Stimulated activated CD8-positive, alpha-beta memory T cell treated with anti-CD3 and anti-CD28 coated beads, Interleukin-2, amount 100 ng/mL, for 1 hour (primary cell): ENCODE measurements at places on chromosomes 7 and 10.
A peak's percentile ranks its signal among the peaks of the same experiment; 100 is the strongest.

DNA sequence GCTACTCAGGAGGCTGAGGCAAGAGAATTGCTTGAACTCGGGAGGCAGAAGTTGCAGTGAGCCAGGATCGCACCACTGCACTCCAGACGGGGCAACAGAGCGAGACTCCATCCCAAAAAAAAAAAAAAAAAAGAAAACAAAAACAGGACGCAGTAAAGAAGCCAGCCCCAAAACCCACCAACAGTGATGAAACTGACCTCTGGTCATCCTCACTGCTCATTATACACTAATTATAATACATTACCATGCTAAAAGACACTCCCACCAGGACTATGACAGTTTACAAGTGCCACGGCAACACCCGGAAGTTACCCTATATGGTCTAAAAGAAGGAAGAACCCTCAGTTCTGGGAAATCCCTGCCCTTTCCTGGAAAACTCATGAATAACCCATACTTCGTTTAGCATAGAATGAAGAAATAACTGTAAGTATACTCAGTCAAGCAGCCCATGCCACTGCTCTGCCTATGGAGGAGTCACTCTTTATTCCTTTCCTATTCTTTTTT lies 40.0 kb upstream of the EIF4H start:
- DNase-seq = no peak

DNA sequence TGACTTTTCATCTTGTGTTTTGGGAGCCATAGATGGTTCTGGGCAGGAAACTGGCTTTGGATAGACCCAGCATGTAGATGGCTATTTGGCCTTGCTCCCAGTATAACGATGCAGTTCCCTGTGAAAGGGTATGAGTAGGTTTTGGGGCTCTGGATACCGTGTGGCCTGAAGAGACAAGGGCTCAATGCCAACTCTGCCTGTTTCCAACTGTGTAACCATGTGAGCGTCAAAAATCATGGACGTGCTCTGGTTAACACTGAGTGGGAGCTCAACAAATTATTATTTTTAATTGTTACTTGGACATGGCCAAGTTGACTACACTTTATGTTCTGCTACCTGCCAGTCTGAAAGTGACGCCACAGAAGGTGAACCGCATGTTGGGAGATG lies 41.8 kb downstream of the EGFR start:
- no peak for DNase-seq

- no peak for DNase-seq
Measured at GRCh38 chr7:71718563-71718962, 586.6 kb downstream of the GALNT17 start.

GRCh38 chr10:6463366-6463765 lies 116.7 kb downstream of the PRKCQ start:
- DNase-seq = no peak

DNA sequence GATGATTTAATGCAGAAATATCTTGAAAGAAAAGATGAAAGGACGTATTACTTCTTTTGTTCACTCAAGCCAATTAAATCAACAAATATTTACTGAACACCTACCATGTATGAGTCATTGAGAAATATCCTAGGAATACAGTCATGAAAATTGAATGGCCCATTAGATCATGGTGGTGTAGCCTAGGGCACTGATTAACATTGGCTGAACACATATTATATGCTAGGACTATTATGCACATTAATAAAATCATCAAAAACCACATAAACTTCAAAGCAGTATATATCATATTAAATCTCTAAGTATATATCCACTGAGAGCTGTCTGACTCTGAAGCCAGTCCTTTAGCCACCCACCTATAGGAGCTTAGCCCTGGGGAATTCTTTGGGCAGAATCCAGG lies 41.8 kb downstream of the FAM204A start:
- DNase-seq = no peak

GRCh38 chr10:15585303-15585715 lies 134.4 kb downstream of the ITGA8 start:
- no peak for DNase-seq

- DNase-seq = no peak
Measured at GRCh38 chr10:107557916-107558315, 393.4 kb upstream of the SORCS1 start.

GRCh38 chr7:131723926-131724325 lies 167.5 kb upstream of the PODXL start:
- DNase-seq = no peak

DNA sequence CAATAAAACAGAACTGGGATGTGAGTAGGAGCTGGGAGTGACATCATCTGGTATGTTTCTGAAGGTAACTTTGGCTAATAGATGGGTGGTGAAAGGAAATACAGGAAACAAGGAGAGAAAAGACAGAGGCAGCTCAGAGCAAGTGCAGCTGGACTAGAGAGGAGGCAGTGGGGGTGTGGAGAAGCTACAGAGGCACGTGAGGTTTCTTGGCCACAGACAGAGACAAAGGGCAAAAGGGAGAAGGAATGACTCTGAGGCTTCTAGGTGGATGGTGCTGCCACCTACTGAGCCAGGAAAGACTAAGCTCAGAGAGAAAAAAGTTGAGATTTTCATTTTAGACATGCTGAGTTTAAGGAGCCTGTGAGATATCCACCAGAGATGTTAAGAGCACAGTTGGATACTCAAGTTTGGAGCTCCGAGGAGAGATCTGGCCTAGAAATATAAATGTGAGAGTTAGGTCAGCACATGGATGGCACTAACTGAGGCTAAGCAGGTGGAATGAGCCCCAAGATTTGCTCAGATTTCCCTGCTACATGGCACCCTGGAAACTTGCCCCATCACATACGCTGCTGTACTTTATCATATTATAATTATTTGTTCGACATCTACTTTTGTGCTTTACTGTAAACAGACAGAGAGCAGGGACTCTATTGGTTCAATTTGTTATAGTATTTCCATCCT lies 293.0 kb upstream of the IMMP2L start:
- no peak for DNase-seq

DNA sequence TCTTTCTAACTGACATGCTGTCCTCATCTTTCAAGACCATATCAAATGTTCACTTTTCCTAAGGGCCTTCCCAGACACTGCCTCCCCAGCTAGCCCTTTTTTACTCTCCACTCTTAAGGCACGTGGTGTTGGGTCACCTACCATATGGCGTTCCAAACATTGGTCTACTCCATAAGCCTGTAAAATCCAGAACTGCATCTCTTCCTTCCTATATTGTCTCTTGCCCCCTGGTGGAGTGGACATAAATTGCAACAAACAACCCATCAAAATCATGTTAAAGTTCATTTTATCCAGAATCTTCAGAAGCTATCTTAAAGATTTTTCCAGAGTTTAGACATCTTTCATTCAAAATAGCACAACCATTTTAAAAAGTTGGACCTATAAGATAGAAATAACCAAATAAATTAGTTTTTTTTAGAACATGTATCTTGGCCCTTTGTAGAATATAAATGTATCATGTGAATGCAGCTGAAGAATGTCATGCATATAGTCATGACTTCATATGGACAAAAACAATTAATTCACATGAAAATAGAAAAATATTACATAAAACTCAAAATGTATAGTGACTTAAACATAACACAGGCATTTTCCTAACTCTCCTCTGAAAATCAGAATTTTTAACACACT lies 180.6 kb upstream of the CHRM2 start:
- DNase-seq = no peak

DNA sequence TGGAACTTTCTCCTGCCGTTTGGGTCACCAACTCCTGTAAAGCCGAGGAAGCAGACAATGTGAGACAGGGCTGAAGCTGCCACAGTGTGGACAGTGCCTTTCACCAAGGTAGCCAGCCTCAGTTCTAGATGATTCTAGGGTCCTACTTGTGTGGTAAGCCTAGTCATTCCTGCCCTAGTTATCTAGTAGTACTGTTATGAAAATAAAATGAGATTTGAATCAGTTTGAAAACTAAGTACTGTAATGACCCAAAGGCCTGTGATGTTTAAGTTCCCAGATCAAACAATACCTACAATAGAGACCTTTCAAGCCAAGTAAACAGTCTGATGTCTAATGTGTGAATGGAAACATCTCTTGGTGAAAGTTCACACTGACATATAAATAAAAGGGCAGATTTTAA lies 37.1 kb downstream of the POLL start:
- no peak for DNase-seq

DNA sequence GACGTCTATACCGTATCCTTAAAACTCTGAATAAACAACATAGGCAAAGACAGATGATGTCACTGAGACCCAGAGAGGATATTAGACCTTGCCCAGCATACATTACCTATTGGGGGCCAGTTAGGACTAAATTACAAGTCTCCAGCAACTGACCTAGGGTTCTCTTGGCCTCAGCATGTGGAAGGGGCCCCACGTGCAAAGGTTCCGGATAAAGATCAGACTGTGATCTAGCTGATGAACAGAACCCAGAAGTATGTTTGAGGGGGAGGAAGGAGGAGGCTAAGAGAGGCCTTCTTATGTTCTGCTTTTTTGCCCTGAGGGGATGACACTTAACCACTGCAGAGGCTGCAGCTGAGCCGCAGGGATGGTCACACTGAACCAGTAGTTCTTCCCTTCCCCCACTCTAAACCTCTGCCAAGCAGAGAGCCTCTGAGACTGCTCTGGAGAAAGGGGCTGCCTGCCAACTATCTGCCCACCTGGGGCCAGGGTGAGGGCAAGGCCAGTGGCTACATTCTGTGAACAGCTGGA lies 24.0 kb upstream of the KMT2C start:
- no peak for DNase-seq

GRCh38 chr10:111030042-111030750 lies 46.6 kb upstream of the ADRA2A start:
- no peak for DNase-seq

- DNase-seq = no peak
Measured at GRCh38 chr7:67696878-67697277, 700.2 kb downstream of the TYW1 start.

DNA sequence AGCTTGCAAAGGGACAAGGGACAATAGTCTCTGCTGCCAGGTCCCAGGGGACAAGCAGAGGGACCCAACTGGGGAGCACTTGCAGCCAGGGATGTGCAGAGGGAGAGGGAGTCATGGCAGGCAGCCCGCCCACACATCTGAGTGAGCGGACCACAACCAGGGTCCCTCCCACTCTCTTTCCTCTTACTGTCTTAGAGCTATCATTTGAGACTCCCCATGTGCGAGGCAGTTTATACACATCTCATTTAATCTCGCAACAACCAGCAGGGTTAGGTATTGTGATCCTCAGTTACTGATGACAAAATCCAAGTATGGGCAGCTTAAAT lies 70.2 kb downstream of the BEND7 start:
- DNase-seq = no peak

DNA sequence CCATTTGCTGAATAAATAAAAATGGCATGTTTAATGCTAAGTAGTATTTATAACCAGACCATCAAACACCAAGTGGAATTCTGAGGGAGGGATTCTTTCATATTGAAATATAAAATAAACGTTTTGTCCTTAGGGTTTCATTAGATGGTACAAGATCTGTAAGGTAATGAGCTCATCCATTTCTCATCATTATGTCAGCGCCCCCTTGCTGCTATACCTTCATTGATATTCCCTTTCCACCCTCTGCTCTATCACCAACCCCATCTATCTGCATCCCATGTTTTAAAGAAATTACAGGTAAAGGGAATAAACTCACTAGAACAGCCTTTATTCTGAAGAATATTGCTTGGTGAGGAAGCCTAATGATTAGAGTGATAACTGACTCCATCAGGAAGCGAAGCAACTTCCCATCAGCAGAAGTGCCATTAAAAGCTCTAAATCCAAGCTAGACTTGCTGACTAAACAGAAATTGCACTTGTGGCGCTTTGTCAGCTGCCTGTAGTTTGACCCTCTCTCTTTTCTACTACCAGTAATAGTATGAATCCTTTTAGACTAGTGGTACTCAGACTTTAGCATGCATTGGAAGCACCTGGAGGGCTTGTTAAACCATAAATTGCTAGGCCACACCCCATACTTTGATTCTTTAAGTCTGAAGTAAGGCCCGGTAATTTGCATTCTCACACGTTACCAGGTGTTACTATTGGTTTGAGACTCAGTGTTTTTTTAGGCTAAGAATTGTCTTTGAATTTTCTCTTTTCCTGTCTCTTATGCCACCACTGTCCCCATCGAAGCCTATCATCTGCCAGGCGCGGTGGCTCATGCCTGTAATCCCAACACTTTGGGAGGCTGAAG lies 27.5 kb downstream of the ADD3 start:
- DNase-seq = no peak

DNA sequence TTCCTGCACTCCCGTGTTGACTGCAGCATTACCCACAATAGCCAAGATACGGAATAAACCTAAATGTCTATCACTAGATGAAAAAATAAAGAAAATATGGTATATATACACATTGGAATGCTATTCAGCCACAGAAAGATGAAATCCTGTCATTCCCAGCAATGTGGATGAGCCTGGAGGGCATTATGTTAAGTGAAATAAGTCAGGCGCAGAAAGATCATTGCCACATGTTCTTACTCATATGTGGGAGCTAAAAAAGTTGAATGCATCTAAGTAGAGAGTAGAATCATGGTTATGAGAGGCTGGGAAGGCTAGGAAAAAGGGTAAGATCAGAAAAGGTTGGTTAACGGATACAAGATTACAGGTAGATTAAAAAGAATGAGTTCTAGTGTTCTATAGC lies 219.1 kb upstream of the MKI67 start:
- no peak for DNase-seq

DNA sequence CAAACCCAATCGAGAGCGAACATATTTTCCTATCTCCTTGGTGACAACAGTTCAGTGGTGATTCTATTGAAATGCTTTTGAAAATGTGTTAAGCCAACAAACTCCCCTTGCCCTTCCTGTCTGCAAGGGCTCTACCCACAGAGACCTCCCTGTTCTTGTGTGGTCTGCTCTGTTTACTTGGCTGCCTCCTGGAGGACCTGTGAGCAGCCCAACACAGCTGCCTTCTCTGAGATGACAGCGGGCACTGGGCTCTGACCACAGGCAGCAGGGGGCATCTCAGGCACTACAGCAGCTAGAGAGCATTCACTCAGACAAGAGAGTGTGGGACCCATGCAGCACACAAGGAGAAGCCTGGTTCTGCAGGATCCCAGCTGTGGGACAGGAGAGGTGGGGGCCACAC lies 416.4 kb downstream of the TCERG1L start:
- no peak for DNase-seq

DNA sequence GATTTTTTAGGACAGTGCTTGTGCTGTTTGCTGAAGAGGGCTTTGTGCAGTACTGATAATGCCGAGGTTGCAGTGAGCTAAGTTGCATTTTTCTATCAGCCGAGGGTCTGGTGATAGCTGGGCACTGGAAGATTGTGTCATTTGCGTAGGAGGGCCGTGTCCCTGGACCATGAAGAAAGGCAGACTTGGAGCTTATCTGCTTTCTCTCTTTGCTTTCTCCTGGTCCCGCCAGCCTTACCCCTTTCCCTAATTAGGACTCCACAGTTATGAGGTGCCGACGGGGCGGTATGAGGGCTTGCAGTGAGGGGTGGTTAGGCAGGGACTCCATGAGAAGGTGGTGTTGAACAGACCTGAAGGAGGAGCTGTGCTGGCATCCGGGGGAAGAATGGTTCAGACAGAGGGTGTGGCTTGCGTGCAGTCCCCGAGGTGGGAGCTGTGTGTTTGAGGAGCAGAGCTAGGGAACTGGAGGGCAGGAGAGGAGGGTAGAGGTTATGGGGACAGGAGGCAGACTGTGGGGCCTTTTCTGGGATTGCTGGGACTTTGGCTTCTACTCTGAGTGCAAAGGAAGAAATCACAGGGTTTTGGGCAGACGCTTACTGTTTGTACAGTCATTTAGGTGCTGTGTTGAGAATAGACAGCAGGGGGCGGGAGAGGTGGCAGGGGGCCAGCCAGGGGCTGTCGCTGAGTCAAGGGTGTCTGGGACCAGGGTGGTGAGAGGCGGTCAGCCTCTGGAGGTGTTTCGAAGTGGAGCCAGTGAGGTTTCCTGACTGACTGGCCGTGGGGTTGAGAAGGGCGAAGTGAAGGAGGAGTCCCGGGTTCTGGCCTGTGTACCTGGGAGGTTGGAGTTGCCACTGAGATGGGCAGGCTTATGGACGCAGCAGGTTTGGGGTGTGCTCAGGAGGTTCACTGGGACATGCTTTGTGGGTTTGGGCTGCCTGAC lies 43.4 kb downstream of the PRF1 start:
- DNase-seq = peak; percentile 56
